ENCODE measurements at places on chromosomes 4 and X.

- no peak for DNase-seq
These were observed 33.3 kb upstream of the DSPP start for GRCh38 chr4:87574996-87575395.

DNA sequence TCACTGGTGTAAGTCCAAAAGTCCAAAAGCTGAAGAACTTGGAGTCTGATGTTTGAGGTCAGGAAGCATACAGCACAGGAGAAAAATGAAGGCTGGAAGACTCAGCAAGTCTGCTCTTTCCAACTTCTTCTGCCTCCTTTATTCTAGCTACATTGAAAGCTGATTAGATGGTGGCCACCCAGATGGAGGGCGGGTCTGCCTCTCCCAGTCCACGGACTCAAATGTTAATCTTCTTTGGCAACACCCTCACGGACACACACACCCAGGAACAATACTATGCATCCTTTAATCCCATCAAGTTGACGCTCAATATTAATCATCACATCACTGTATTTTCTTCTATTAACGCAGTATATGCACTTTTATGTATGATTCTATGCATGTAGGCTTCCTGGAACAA is 931.6 kb upstream of the GRIA3 start:
- DNase-seq: no peak

GRCh38 chr4:111989817-111990216 is 155.4 kb upstream of the FAM241A start:
- no peak for DNase-seq

DNA sequence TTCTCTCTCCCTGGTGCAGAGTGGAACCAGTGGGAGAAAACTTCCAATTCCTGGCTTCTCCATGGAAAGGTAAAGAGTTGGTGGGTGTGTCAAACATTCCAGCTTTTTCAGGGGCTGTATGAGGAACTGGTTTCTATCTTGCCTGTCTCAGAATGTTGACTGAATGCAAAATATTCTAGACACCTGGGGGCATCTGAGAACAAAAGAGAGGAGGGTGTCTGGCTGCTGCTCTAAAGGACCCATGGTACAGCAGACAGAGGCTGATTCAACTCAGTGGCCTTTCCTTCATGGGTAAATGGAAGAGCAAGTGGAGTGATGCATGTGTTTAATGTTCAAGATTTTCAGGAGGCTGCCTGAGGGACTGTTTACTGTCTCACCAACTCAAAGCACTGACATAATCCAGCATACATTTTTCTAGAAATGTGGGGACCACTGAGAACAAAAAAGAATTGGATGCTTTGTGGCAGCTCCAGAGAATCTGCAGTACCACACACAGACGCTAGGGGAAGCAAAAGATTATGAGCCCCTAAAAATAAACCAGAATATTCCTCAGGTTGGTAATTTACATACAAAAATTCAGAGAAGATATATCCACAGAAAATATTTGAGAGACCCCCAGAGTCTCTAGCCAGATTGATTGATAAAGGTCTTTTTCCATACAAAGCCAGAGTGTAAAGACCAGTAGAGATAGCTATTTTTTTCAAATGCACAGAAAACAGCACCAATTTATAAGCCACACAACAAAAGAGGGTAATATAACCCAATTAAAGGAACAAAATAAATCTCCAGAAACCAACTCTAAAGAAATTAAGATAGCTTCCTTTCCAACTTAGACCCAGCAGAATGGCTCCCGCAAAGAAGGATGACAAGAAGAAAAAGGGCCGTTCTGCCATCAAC is 48.0 kb upstream of the STARD8 start:
- DNase-seq: no peak

DNA sequence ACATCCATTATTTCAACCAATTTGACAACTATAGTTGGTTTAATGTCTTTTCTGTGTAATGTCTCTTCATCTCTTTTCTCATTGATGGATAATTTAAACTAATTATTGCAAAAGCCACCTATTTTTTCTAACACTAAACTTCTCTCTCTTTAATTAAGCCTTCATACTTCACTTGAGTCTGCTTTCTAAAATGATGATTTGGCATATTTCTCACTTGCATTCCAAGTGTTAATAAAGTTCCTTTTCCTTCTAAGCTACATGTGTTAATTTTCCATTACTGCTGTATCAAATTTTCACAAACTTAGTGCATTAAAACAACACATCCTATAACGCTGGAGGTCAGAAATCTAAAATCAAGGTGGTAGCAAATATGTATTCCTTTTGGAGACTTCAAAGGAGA is 1743.8 kb upstream of the PCDH7 start:
- DNase-seq: no peak

GRCh38 chrX:40573763-40574162 is 7.0 kb upstream of the ATP6AP2 start:
- no peak for DNase-seq
